ENCODE measurements at places on chromosomes 4 and X.

DNA sequence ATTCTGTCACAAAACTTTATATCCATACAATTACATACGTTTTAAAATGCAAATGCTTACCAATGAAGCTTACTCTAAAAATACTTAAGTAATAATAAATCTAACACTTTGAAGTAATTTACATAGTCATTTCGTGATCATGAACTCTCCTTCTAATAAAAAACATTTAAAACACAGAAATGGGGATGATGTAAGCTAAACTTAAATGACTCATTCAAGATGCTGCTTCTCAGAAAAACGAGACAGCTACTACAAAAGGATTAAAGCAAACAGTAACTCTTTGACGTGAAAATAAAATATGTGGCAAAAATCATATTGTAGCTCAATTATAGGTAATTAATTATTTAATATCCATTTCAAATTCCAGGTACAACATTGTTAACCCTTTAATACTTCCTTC, 148.7 kb downstream of the FGF16 start:
- DNase-seq: no peak

DNA sequence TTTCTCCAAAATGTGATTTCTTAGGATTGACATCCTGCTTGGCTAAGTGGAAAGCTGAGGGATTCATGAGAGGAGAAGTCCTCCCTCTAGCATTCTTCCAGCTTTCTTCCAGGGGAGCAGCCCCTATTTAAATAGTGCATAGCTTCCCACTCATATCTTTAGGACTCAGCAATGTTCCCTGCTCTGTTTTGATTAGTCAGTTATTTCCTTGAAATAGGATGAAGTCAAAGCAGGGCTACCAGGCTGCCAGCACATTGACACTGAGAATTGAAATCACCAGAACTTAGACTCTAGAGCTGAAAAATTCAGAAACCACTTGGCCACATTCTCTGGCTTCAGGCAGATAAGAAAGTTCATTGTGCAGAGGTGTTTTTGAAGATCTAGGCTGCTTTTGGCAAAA, 74.7 kb upstream of the SMAD1 start:
- no peak for DNase-seq

GRCh38 chr4:152956650-152957436, 20.7 kb downstream of the FHDC1 start:
- peak; percentile 57 for DNase-seq

DNA sequence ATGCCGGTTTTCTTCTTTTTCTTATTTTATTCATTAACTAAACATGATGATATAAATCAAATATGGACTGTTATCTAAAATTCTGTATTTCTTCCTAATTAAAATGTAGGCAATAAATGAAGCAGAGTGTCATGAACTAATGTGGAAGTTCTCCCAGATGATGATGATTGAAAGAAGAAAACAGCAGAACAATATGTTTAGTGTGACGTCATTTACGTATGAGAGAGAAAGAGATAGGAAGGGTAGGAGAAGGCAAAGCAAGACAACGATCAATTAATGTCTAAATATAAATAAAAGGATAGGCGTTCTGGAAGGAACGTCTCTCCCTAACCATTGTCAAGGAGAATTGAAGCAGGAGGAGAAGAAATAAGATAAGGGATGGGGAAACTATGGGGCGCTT, 105.2 kb downstream of the NEUROG2 start:
- DNase-seq: no peak

- no peak for DNase-seq
Measured at GRCh38 chr4:113083346-113083745, 33.9 kb downstream of the ANK2 start.

DNA sequence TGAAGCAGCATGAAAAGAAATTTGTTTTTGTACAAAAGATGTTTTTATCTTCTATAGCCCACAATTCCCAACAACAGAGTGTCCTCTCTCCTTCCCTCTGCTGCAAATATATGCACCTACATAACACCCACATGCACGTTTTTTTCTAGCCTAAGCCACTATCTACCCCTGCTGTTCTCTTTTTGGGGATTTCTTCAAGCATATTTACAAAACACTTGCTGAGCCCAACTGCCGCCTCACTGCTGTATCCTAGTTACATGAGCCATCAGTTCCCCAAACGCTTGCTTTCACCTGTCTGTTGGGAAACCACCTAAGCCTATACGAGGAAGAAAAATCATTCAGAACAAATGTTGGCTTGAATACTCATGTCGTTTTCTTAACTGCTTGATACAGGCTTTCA, 127.2 kb downstream of the CHRNA9 start:
- peak; percentile 65 for DNase-seq

DNA sequence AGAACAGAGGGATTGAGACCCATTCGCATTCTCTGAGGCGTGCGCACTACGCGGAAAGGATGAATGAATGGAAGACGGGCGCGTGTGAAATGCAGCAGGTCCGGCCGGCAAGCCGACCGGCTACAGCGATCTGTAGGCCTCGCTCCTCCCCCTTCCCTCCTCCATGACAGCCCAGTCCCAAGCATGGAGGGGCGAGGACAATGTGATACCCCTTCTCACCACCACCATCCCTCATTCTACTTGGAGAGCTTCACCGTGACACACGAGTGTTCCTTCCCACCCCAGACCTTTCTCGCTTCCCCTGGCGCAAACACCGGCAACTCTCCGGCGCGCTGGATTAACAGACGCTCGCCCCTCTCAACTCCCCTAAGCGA, 815 bp downstream of the EIF4E start:
- peak; percentile 84 for DNase-seq

- no peak for DNase-seq
Measured at GRCh38 chrX:42490111-42490510, 287.9 kb downstream of the PPP1R2C start.

GRCh38 chr4:149955780-149956390, 122.4 kb upstream of the DCLK2 start:
- no peak for DNase-seq

GRCh38 chrX:30215357-30215843, at the start of gene MAGEB2:
Gene MAGEB2, plus strand, starts transcription at chrX:30215563. Its CDS starts 3,018 bp downstream, at chrX:30218581.
- DNase-seq: no peak

- no peak for DNase-seq
Measured at GRCh38 chrX:24410514-24411189, 50.2 kb downstream of the SUPT20HL1 start.

DNA sequence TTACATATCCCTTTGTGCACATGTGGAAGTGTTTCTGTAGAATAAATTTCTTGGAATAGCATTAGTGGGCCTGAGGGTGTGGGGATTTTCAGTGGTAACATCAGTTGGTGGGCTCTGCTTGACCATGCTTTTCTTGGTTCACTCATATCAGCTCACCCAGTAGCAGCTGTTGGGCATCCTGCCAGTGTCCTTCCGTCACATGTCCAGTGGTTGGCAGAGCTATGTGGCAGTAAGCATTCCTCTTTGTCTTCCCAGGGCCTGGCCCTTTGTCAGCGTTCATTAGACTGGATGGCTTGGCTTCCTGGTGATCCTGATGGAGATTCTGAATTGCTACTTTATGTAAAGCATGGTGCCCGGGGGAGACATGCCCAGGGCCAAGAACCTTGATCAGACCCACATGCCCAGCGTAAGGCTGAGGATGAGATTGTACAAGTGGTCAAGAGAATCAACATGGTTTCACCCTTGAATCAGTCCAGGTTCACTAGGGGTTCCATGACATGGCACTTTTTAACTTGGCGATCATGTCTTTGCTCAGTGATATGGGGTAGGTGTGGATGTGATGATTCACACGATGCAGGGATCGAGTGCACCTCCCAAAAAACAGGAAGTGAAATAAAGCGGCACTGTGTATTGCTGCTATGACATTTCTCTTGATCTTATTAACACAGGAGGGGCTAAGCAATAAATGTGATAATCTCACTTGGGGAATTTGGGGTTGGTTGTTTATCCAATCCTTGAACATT, 72.1 kb upstream of the IGFBP7 start:
- peak; percentile 12 for DNase-seq

GRCh38 chrX:154529206-154529612, 13.2 kb upstream of the FAM3A start:
- DNase-seq: peak; percentile 7

GRCh38 chr4:74263551-74263950, 44.7 kb upstream of the EPGN start:
- no peak for DNase-seq

DNA sequence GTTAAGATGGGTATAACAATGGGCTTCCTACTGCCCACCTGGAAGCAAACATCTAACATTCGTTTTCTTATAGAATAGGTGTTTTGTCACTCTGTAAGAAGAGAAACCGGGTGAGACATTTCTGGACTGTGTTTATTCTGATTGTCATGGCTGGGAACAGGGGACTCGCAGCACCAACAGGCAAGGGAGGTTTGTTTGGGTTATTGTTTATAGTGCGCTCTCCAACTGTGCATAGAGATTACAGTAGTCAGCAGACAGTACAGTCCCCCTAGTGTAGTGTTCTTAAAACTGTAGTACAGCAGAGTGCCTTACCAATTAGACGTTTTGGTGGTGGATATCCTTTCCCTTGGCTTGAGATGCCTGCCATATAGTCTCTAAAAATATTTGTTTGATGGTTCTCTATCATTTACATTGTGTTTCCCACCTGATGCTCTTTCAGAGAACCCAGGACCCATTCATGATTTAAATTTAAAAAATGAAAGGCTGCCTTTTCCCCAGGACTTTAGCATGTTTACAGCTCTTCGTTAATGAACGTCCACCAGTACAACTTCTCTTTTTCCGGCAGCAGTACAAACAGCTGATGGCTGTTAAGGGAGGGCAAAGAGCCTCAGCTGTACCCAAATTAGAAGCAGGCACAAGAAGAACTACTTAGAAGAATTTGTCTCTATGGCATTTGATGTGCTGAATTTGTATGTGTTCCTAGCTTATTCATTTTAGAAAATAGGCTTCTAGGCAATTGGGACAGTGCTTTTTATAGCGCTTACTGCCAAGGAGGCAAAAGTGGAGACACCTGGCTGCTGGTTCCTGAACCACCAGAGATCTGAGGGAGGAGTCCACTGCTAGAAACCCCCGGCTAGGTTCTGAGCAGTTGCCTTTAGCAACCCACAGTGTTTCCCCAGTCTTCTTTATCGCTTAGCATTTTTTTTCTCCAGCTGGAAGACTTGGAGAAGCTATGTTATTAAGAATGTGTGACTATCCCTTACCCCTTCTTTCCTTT, 1.0 kb upstream of the RNF150 start:
- DNase-seq: no peak

DNA sequence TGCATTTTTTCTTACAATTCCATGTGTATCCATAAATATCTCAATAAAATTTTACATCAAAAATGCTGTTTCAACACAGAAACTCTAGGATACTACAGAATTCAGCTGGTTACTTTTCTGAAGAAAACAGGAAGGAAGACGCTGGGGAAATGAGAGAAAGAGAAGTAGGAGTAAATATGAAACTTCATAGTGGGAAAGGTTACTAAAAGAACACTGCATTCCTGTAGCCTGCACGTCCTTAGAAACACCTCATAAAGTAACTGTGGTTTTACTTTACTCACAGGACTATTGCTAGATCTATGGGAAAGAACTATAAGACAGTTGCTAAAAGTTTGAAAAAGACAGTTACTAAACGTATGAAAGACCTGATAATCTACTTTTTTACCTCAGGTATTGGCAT, 23.1 kb downstream of the ATP11C start:
- DNase-seq: no peak

DNA sequence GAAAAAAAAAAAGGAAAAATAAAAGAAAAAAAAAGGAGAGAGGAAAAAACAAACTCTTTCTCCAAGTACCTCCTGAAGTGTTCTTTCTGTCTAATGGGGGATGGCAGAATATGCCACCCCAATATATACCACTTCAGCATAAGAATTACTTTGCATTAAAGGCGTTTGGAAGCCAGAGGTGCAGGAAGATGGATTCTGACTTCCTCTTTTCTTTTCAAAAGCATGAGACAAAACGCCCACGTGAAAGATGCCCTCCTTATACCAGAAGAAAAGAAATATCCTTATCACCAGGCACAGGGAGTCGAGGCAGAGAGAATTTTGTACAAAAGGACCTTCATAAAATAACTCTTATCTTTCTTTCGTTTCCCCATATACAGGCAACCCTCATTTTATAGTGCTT, 40.9 kb downstream of the COX18 start:
- no peak for DNase-seq

DNA sequence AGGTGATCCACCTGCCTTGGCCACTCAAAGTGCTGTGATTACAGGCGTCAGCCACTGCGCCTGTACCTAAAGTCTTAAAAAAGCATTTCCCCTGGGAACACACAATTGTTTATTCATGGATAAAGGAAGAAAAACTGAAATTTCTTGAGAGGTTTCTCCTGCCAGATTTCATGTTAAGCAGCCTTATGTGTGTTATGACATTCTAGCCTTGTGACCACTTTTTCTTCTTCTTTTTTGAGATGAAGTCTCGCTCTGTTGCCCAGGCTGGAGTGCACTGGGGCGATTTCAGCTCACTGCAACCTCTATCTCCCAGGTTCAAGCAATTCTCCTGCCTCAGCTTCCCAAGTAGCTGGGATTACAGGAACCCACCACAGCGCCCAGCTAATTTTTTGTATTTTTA, 57.8 kb upstream of the PLAC8 start:
- DNase-seq: no peak

- no peak for DNase-seq
Measured at GRCh38 chrX:22634083-22634482, 361.4 kb downstream of the CBLL2 start.

- no peak for DNase-seq
Measured at GRCh38 chrX:56792270-56793111, 63.4 kb downstream of the NBDY start.

DNA sequence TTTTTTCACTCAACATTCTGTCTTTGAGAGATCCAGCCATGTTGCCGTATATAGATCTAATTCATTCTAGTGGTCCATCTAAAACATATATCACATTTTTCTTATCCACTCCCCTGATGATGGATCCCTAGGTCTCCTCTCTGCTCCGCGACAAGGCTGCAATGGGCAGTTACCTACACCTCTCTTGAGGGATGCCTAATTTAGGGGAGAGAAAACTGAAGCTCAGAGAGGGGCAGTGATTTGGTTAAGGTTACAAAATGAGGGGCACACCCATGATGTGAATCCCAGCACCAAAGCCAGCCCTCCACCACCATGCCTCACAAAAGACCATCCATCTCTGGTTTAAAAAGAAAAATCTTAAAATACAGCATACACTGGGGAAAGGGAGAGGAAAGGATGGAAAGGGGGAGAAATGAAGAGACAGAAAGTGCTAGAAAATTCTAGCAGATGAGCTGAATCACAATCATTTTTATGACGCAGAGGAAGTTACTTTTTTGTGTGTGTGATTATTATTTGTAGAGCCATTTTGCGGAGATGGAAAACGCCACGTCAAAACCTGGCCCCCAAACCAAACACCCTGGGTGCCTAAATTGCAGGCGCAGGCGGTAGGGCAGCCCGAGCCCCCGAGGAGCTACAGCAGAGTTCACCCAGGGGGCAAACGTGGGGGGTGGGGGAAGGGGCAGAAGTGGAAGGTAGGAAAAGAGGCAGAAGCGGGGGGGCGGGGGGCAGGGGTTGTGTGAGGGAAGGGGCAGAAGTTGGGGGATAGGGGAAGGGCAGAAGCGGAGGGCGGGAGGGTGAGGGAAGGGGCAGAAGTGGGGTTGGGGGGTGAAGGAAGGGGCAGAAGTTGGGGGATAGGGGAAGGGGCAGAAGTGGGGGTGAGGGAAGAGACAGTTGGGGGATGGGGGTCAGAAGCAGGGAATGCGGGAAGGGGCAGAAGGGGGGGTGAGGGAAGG, 1.3 kb upstream of the TSPYL2 start:
- no peak for DNase-seq

- no peak for DNase-seq
Measured at GRCh38 chrX:119187298-119187697, 48.8 kb upstream of the PGRMC1 start.

Data from kidney tubule cell (primary cell).